Naive thymus-derived CD4-positive, alpha-beta T cell (primary cell): ENCODE measurements at places on chromosomes 11 and 22. TPM values are rescaled to one million over a fixed set of nuclear protein-coding genes. Genes with fewer than 3 reads are reported as not detected.
A peak's percentile ranks its signal among the peaks of the same experiment; 100 is the strongest.

DNA sequence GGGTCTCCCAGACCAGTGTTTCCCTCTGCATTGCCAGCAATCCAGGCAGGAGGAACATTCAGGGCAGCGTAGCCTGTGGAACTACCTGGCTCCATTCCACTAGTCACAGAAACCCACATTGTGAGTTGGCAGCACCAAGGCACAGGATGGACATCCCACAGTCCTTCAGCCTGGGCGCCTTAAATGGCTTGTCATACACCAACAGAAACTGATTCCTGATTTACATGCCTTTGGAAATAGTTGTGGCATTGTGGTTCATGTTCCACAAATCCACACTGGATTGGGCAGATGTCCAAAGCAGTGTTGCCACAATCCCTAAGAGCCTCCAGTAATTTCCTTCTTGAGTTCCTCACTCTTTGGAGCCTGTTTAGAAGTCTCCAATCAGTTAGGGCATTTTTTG, 225.6 kb downstream of the BLID start:
- no peak overlapping the region for H3K27ac ChIP-seq
- H3K36me3 ChIP-seq, result no peaks in the 10 kb centered on the region
- no peak for DNase-seq
- H3K4me3 ChIP-seq, result no peak overlapping the region

- DNase-seq, result no peak
- no peak overlapping the region for H3K27ac ChIP-seq
- no peaks in the 10 kb centered on the region for H3K4me1 ChIP-seq
Observed at GRCh38 chr11:86984701-86985100, 29.5 kb upstream of the FZD4 start.

- no peaks in the 10 kb centered on the region for H3K4me1 ChIP-seq
- no peaks in the 10 kb centered on the region for H3K27me3 ChIP-seq
- no peak overlapping the region for H3K27ac ChIP-seq
Observed at GRCh38 chr22:47740109-47740805, 977.8 kb downstream of the TBC1D22A start.

DNA sequence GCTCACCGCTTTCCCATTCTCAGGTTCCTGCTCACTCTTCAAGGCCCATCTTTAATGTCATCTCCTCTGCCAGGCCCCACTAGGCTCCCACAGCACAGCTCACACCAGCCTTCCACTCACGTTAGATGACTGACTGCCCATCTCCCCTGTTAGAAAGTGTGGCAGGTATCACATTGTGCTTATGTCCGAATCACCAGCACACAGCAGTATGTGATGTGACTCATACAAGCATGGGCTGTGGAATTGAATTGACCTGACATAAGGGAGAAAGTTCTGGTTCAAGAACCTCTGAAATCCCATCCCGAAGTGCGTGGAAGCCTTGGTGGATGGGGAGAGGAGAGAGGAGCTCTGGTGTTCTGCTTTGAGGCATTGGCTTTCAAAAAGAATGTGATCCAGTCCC, 6.5 kb downstream of the VSTM5 start:
- DNase-seq, result no peak
- no peak overlapping the region for H3K4me3 ChIP-seq
- no peak overlapping the region for H3K27ac ChIP-seq
- no peaks in the 10 kb centered on the region for H3K4me1 ChIP-seq

- no peak overlapping the region for H3K4me3 ChIP-seq
- no peak for DNase-seq
- H3K4me1 ChIP-seq, result no peaks in the 10 kb centered on the region
- no peaks in the 10 kb centered on the region for H3K36me3 ChIP-seq
- H3K27me3 ChIP-seq, result no peaks in the 10 kb centered on the region
Observed at GRCh38 chr22:21928048-21928447, 24.6 kb downstream of the PPM1F start.

- H3K36me3 ChIP-seq, result no peaks in the 10 kb centered on the region
- DNase-seq, result no peak
- no peak overlapping the region for H3K27ac ChIP-seq
- no peaks in the 10 kb centered on the region for H3K4me1 ChIP-seq
Observed at GRCh38 chr22:24995649-24996180, 43.2 kb downstream of the KIAA1671 start.

DNA sequence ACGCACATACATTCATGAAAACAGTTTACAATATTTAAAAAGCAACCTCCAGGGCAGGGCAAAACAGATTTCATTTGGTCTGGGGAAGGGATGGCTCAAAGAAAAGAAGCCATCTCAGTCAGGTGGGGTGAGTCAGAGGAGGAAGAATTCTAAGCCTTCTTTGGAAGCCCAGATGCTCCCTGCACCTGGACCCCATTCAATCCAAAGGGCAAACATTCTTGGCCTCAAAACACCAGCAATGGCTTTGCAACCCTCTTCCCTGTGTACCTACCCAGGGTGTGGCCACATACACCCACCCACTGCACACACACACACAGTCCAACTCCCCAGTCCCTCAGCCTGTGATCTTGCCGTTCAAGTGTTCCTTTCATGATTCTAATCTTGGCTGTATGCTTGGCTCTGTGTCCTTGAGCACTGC, 2.0 kb downstream of the KCNE3 start:
- H3K4me3 ChIP-seq, result no peak overlapping the region
- H3K36me3 ChIP-seq, result no peaks in the 10 kb centered on the region
- H3K27me3 ChIP-seq, result peaks cover 6% of the 10 kb centered on the region
- no peak for DNase-seq

- DNase-seq, result no peak
- H3K4me3 ChIP-seq, result no peak within 1 kb of the TSS
- no peaks in the 10 kb centered on the region for H3K4me1 ChIP-seq
Observed at GRCh38 chr11:17476317-17477083, at the start of gene ABCC8. Gene ABCC8 (minus strand): TSS chr11:17476845. CDS start chr11:17476776, 69 bp downstream.

DNA sequence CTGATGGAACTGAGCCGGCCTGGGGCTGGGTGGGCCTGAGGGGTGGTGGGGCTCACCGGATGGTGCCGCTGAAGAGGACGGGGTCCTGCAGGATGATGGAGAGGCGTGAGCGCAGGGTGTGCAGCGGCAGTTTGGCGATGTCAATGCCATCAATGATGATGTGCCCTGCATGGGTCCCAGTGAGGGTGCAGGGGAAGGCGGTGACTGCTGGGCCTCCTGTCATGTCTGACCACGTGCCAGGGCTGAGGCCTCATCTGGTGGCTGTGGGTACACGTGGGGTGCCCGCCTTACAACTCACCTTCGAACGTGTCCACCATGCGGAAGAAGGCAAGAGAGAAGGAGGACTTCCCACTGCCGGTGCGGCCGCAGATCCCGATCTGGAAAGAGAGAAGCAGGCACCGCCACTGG, 7.1 kb upstream of the KCNJ11 start:
- H3K4me1 ChIP-seq, result no peaks in the 10 kb centered on the region
- no peaks in the 10 kb centered on the region for H3K27me3 ChIP-seq

DNA sequence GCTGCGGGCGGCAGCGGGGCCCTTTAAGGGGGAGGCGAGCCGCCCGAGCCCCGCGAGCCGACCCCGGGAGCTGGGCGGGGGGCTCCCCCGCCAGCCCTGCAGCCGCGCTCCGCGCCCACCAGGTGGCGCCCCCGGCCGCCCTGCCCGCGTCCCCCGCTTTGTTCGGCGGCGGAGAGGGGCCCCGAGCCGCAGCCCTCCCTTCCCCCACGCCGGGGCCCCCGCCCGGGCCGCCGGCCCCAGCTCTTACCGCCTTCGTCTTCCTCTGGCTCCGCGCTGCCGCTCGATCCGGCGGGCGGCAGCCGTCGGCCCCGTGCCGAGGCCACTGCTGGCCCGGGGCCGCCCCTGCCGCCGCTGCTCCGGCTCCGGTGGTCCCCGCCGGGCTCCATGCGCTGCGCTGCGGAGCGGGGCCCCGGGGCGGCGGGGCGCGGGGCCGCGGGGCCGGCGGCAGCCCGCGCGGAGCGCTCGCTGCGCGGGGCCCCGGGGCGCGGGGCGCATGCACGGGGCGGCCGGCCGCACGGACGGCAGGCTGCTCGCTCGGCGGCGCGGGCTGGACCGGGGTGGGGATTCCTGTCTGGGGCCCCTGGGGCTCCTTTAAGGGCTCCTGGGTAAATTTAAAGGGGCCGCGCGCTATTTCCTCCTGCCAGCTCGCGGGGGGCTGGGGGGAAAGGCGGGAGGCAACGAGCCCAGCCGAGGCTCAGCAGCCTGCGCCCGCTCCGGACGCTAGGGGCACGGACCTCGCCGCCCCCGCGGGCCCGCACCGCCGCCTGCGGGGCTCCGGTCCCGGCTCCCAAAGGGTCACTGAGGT, at the start of gene ZFTA:
ZFTA (minus strand) TSS at position 539 of the 805 bp plus-strand sequence; CDS start at position 386, 153 bp downstream.
- H3K36me3 ChIP-seq, result no peaks in the 10 kb centered on the region
- H3K27ac ChIP-seq, result peak within 1 kb of the TSS; percentile 60
- H3K4me3 ChIP-seq, result peak within 1 kb of the TSS; percentile 77
- DNase-seq, result peak; percentile 48
- H3K27me3 ChIP-seq, result peaks cover 9% of the 10 kb centered on the region

DNA sequence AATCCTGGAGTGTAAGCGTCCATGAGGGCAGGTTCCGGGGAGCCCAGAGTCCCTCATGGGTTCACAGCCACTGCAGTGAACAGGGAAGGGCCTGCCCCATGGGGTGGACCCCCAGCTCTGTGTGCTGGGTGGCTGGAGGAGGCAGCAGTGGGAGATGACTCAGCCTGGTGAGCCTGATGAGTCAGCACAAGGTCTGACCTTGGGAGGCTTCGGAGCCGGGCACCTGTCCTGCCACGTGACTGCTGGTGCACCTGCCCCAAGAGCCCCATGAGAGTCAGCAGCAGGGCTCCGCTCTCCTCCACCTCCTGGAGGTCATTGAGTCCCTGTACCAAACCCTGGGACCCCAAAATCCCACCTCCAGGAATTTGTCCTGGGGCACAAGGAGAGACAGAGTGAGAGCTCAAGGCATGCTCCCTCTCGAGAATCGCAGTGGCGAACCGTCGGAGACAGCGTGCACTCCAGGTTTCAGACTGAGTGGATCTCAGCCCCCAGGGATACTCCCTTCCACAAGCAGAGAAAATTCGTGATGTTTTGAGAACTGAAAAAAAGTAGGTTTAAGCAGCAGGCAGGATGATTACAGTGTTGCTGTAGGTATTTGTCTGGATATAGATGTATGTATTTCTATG, 1221.7 kb downstream of the BRD1 start:
- H3K36me3 ChIP-seq, result no peaks in the 10 kb centered on the region
- DNase-seq, result no peak
- no peaks in the 10 kb centered on the region for H3K27me3 ChIP-seq
- no peak overlapping the region for H3K27ac ChIP-seq
- H3K4me3 ChIP-seq, result no peak overlapping the region

- H3K4me1 ChIP-seq, result no peaks in the 10 kb centered on the region
- H3K36me3 ChIP-seq, result no peaks in the 10 kb centered on the region
- DNase-seq, result no peak
- no peak overlapping the region for H3K4me3 ChIP-seq
- no peaks in the 10 kb centered on the region for H3K27me3 ChIP-seq
- H3K27ac ChIP-seq, result no peak overlapping the region
Observed at GRCh38 chr11:133621611-133622010, 89.3 kb upstream of the OPCML start.

DNA sequence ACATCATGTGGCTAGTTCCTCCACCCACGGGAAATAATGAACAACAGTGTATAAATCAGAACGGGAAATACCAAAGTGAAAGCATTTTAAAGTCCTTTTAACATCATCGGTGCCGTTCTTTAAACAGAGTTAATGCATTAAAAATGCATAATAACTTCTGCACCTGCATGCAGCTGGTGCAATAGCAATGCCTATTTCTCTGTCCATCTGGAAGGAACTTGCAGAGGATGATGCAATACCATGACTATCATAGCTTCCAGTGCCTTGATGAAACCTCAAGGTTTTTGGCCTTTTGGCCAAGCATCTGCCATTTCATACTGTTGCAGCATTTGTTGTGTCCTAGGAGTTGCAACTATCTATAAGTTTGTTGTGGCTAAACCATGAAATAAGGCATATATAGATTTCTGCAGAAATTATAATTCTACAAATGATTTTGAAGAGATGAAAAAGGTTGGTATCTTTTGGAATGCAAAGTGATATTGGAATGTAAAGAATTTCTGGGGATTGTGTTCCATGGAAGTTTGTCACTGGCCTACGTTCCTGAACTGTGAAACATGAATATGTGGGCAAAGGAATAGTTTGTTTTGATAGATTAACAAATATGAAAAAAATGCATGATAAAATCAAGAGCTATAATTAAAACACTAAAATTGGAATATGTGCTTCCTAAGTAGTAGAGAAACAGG, 9.8 kb upstream of the EIF3F start:
- no peak overlapping the region for H3K27ac ChIP-seq
- no peaks in the 10 kb centered on the region for H3K4me1 ChIP-seq
- H3K4me3 ChIP-seq, result no peak overlapping the region
- no peak for DNase-seq

GRCh38 chr11:70500076-70500847, 101.9 kb downstream of the CTTN start:
- no peak overlapping the region for H3K4me3 ChIP-seq
- H3K27me3 ChIP-seq, result no peaks in the 10 kb centered on the region
- H3K4me1 ChIP-seq, result no peaks in the 10 kb centered on the region
- H3K36me3 ChIP-seq, result no peaks in the 10 kb centered on the region
- DNase-seq, result no peak

- no peaks in the 10 kb centered on the region for H3K4me1 ChIP-seq
- DNase-seq, result no peak
- H3K4me3 ChIP-seq, result no peak overlapping the region
- H3K27ac ChIP-seq, result no peak overlapping the region
- no peaks in the 10 kb centered on the region for H3K36me3 ChIP-seq
Observed at GRCh38 chr11:121350314-121351082, 57.9 kb downstream of the SC5D start.

The CRYBB1 gene
- not detected for total RNA-seq

The ACO2 gene
- 70.3 TPM for total RNA-seq

The DLG2 gene
- total RNA-seq, result 6.1 TPM

The OR56A1 gene
- not detected for total RNA-seq

The MMP13 gene
- not detected for total RNA-seq

The GUCY1A2 gene
- total RNA-seq, result not detected

The THAP7 gene
- total RNA-seq, result 73.3 TPM

The ACTN3 gene
- 0.32 TPM for total RNA-seq

The ANKK1 gene
- total RNA-seq, result 4.2 TPM

The PAX6 gene
- not detected in 2 replicates for total RNA-seq
